ENCODE measurements at places on chromosomes 1 and 21.
A peak's percentile ranks its signal among the peaks of the same experiment; 100 is the strongest.

DNA sequence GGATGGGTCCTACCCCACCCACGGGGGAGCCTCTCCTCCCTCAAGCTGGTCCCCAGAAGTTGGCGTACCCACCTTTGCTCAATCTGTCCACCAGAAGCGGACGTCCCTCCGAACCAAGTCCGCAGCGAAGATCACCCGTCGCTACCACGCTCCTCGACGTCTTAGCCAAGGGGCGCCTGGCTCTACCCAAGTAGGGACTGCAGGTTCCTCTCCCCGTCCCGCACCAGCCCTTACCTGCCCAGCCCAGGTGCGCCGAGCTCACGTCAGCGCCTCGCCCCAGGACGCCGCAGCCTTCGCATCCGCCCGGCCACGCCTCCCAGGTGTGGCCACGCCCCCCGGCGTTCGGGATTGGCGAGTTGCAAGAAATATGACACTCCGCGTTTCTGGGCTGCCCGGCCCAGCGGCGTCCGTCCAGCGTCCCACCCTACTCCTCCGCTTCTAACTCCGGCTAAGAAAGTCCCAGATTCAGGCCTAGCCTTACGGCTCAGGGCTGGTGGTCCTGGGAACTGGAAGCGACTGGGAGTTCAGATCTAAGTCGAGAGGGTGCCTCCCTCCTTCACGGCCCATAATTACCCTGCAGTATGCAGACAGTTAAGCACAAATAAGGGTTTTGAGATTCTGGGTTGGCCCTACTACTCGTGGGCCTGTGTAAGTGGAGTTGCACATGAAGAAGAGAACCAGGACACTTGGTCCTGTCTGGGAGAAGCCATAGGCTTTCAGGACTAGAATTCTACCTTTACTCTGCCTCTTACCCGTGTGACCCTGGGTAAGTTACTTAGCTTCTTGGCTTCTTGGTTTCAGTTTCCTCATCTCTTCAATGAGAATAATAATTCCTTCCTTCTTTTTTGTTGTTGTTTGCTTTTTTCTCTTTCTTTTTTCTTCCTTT is at the start of gene IRF6:
Gene IRF6, minus strand, starts transcription at position 268 of the 886 bp plus-strand sequence. CDS start 4,729 bp downstream, outside the sequence.
- no peak for DNase-seq

DNA sequence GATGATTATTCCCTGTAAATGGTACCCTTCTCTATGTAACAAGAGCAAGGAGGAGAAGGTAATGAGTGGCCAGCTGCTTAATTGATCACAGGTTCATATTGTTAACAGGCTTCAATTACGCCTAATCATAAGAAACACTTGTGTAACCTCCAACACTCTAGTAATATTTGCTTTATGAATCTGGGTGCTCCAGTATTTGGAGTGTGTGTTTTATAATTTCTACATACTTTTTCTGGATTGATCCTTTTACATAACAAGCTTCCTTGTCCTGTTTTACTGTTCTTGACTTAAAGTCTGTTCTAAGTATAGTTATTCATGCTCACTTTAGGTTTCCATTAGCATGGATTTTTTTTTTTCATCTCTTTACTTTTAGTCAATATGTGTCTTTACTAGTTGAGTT is 984.2 kb downstream of the AMY1C start:
- DNase-seq = no peak

GRCh38 chr1:240005997-240006650 is 85.6 kb upstream of the FMN2 start:
- DNase-seq = no peak

GRCh38 chr1:59903141-59903754 is 23.3 kb downstream of the CYP2J2 start:
- DNase-seq = no peak

DNA sequence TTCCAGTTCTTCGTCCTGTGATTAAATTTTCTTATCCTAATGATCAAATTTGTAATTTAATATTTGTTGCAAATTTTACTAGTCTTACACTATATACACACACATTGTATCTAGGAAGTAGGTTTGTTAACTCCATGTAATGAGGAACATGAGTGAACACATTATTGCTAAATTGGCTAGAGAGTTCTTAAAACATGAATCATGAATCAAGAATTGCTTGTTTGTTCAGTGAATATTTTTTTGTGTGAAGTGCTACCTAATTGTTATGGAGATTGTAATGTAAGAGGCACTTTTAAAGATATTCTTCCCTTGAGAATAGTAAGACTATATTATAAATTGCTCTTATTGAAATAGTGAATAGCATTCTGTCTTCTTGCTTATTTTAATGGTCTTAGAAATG is 4.6 kb downstream of the GPSM2 start:
- DNase-seq = no peak

GRCh38 chr1:171343727-171344472 is 29.9 kb downstream of the FMO4 start:
- DNase-seq = no peak

DNA sequence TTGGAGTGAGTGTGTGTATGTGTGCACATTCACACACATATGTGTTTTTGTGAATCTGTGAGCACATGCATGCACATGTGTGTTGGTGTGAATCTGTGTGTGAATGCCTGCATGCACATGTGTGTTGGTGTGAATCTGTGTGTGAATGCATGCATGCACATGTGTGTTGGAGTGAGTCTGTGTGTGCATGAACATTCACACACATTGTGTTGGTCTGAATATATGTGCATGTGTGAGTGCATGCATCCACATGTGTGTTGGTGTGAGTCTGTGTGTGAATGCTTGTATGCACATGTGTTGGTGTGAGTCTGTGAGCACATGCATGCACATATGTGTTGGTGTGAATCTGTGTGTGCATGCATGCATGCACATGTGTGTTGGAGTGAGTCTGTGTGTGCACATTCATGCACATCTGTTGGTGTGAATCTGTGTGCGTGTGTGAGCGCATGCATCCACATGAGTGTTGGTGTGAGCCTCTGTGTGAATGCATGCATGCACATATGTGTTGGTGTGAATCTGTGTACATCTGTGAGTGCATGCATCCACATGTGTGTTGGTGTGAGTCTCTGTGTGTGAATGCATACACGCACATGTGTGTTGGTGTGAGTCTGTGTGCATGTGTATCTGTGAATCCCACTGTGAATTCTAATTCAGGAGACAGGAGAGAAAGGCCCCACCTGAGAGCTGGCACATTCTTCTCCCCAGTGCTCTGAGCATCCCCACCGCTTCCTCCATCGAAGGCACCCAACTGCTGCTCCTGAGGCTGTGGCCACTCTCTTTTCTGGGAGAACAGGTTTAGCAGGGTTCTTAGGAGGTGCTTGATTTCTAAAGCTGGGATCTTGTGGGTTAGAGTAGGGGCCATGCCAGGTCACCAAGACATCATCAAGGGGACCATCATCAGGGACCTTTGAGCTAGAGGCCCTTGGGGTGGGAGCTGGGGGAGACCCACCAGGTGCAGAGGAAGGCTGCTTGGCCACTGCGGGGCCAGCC is 117.5 kb upstream of the ARHGEF16 start:
- DNase-seq = no peak

GRCh38 chr1:167258858-167259257 is 38.2 kb downstream of the POU2F1 start:
- no peak for DNase-seq

DNA sequence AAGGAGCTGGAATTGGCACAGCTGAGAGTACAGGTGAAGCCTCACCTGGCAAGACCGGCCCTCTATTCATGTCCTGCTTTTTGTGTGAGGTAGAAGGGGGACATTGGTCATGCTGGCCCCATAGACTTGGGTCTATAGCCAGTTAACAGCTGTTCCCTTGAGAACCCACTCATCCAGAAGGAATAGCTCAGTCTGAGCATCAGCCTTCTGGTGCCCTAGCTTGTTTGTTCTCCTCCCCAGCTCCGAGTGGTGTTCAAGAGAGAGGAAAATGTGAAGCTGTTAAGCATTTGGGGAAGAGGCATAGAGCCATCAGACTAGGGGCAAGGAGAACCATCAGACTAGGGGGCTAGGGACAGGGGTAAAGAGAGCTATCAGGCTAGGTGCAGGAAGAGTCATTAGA is 290.9 kb downstream of the SIPA1L2 start:
- DNase-seq = no peak

DNA sequence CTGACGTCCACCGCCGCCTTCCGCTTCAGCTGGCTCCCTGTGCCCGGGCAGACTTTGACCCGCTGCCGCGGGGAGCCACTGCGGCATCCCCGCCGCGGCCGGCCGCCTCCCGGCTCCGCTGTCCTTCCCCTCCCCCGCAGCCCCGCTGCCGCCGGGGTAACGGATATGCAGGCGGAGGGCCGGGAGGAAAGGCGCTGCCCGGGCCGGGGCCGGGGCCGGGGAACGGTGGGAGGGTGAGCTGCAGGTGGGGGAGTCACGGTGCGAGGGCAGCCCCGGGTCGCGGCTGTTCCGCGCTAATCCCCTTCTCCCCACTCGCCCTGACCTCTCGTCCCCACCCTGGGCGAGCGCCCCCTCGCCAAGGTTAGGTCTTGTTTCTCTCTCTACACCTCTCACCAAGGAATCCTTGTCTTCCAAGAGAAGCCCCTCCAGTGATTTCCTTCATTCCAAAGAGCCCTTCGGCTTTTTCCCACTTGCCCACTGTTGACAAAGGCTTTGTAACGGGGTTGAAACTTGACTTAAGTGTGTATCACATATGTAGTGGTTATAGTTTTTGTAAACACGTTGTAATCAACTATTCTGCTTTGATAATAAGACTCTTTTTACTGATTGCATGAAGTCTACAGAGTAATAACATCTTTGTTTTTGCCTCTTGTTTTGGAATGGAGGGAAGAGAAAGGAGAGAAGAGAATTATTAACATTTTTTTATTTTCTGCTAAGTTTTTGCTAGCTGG is 669 bp downstream of the XPR1 start:
- DNase-seq = peak; percentile 19

DNA sequence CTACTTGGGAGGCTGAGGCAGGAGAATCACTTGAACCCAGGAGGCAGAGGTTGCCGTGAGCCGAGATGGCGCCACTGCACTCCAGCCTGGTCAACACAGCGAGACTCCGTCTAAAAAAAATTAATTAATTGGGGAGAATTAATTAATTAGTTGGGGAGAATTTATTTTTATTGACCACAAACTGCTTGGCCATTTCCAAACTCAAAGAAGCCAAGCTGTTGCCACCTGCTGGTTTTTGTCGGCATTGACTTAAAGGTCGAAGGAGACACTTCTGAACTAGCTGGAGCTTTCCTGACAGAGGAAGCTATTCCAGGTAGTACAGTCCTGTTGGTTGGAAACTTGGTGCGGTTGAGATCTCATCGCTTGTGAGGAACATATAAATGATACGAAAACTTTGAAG is 13.1 kb downstream of the MAP1LC3C start:
- DNase-seq = no peak

DNA sequence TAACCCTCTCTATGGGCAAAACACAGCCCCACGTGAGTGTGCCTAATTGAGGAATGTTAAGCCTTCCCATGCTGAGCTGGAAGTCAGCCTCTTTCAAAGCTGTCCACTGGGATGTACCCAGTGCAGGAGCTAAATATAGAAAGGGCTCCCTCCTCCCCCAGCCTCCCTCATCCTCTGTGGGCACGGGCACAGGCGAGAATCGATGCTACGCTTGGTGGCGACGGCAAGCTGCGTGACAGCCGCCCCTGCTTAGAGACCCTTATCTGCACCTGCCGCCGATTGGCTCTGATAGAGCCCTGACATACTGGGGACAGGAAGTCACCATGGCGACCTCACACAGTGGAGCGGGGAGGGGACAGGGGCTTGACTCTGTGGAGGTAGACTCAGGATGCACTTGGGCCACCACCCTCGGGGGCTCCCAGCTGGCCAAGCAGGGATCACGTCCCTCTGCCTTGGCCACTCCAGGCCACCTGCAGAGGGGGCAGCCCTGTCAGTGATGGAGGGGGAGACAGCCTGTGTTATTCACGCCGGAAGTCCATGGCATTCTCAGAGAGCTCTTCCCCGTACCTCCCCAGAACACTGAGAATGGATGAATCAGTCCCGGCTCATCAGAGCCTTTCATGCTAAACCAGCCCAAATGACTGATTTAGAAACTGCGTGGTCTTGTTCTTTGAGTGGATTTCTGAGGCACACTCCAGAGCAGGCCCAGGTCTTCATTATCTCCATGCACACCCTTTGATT is 84.8 kb downstream of the KCND3 start:
- no peak for DNase-seq

- DNase-seq = no peak
Observed at GRCh38 chr1:45430490-45430889, 60.5 kb downstream of the TESK2 start.

DNA sequence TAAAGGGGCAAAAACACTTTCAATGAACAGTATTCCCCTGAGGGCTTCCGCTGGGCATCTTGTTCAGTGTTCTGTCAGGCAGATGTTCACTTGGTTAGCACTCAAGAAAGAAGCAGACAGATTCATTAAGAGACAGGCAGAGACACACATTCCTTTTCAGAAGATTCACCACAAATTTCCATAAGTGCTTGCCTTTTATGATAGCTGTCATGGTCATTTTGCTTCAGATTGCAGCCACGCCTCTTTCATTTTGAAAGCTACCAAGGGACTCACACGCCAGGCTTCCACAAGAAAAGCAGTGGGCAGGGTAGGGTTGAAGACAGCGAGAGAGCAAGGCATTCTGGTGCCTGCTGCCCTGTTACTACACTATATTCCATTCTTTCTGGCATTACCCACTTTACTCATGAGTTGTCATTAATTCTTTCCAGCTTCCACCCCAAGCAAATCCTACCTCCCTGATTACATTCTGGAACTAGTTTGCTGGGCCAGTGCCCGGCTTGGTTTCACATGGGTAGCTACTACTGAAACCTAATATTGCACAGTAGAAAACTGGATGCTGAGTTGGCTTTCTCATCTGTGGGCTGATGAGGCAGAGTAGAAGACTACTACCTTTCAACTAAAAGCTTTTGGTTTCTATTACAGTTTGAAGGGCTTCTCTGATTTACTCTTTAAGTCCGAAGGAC is 91.2 kb upstream of the COL24A1 start:
- no peak for DNase-seq

- DNase-seq = no peak
Observed at GRCh38 chr1:20500716-20501115, 7.2 kb downstream of the MUL1 start.

GRCh38 chr1:86507935-86508582 is 38.8 kb upstream of the CLCA4 start:
- DNase-seq = no peak

DNA sequence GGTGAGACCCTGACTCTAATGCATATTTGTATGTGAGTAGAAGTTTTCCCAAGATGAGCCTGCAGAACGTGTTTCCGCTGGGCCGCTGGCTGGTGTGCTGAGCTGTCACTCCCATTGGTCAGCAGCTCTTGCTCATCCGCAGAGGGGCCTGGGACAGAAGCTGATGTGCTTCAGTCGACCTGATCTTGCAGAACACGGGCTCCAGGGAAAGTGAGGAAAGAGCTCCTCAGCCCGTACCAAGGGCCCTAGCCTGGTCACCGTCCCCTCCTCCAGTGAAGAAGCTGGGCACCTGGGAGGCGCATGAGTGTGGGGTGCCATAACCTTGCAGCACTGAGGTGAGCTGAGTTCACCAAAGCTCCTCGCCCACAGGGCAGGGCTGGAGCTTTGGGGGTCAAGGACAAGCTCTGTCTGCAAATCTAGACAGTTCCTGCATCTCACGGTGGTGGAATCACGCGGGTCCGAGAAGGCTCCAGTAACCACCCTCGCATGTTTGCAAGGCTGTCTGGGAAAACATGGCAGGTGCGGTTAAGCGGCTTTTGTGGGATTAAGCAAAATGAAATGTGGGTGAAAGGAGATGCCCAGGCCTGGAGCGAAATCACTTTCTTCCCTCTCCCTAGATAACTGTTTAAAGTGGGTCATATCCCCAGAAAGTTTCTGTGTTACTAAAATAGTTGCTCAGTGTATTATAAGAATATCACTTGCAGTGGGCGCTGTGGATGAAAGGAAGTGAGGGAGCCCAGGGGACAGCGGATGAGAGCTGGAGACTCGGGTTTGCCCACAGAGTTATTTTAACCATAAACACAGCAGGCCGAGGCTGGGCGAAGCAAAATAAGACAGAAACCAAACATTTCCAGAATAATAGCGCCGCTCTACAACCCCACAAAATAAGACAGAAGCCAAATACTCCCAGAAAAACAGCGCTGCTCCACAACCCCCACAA is 33.1 kb upstream of the LRRC3 start:
- DNase-seq = no peak
